ENCODE measurements at places on chromosomes 3 and 15.

DNA sequence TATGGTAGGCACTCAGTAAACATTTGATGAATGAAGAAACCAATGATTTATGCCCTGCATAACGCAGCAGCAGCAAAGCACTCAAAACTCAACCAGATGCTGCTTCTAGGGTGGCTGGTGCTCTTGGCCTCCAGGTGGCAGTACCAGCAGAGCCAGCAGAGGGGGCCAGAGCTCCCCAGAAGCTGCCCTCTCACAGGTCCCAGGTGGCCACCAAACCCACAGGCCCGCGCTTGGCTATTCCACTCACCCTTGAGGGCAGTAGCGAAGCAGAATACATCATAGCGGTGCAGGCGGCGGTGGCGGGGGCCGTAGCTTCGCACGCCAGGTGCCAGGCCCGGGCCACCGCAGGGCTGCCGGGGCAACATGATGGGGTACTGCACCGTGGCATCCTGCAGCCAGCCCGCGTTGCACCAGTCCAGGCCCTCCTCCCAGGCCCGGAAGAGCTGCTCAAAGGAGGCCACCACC, 16.6 kb downstream of the HAPLN3 start:
- peak; percentile 69 for DNase-seq
- no peaks in the 10 kb centered on the region for H3K4me1 ChIP-seq
- no peaks in the 10 kb centered on the region for H3K27me3 ChIP-seq
- no peaks in the 10 kb centered on the region for H3K36me3 ChIP-seq
- no peak overlapping the region for H3K27ac ChIP-seq
- no peak overlapping the region for H3K4me3 ChIP-seq

- no peak overlapping the region for H3K27ac ChIP-seq
- peaks cover 12% of the 10 kb centered on the region for H3K4me1 ChIP-seq
- H3K36me3 ChIP-seq: no peaks in the 10 kb centered on the region
- no peak for DNase-seq
- H3K4me3 ChIP-seq: no peak overlapping the region
These were observed 93.1 kb upstream of the RPL32 start for GRCh38 chr3:12934431-12934830.

DNA sequence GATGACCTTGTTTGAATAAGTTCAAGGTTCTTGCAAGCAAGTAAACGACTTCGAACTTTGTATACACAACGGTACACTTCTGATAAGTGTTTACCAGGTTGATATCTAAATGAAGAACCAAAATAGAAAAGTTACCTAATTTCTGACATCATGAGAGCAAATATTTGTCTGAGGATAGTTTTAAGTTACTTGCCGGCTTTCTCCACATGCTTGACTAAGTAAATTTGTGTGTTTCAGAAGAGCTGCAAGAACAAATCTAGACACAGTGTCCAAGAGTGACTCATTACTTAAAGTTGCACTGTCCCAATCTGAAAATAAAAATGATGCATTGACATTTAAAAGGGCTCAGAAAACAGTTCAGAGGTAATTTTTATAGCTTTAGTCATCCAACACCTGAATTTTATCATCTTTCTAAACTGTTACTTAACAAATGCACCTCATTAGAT, 115.1 kb downstream of the HERC1 start:
- no peaks in the 10 kb centered on the region for H3K27me3 ChIP-seq
- H3K4me3 ChIP-seq: no peak overlapping the region
- peaks cover 10% of the 10 kb centered on the region for H3K4me1 ChIP-seq
- DNase-seq: peak; percentile 15
- H3K36me3 ChIP-seq: no peaks in the 10 kb centered on the region

GRCh38 chr3:182258538-182259177, 534.6 kb upstream of the ATP11B start:
- H3K36me3 ChIP-seq: no peaks in the 10 kb centered on the region
- H3K4me1 ChIP-seq: no peaks in the 10 kb centered on the region
- H3K4me3 ChIP-seq: no peak overlapping the region
- DNase-seq: peak; percentile 54
- H3K27me3 ChIP-seq: peaks cover 12% of the 10 kb centered on the region
- H3K27ac ChIP-seq: no peak overlapping the region

DNA sequence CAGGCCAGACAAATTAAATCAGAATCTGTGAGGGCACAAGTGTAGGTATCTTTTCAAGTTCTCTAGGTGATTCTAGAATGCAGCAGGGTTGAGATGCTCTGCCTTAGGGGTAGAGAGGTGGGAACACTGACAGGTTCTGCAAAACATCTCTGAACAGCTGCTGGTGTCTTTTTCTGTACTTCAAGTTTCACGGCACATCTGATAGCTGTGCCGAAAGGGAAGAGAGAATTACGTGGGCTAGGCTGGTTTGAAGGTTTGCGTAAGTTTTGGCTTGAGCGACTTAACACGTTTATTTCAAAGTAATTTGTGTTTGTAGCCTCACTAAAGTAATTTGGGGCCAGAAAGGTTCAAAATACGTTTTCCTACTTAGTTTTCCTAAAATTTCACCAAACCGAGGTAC, 22.5 kb downstream of the PXK start:
- no peaks in the 10 kb centered on the region for H3K36me3 ChIP-seq
- H3K4me3 ChIP-seq: no peak overlapping the region
- H3K4me1 ChIP-seq: peaks cover 4% of the 10 kb centered on the region
- no peaks in the 10 kb centered on the region for H3K27me3 ChIP-seq

- no peaks in the 10 kb centered on the region for H3K36me3 ChIP-seq
- no peak overlapping the region for H3K4me3 ChIP-seq
- no peaks in the 10 kb centered on the region for H3K27me3 ChIP-seq
- H3K27ac ChIP-seq: no peak overlapping the region
These were observed 171.0 kb downstream of the CTNNB1 start for GRCh38 chr3:41370307-41370706.

DNA sequence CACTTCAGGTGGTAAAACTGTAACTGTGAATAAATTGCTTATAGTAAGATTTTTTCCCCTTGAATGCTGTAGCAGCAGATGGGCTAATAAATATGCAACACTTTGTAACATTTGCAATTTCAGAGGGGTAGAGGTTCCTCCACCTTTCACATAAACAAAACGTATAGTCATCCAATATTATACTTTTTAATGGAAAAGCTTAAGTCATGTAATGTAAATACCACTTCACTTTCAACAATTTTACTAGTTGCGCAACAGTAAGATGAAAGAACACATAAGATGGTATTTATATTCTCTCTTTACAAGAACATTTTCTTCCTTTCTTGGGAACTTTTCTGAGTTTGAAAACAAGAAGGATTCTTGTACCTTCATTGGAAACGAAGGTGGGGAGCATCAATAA, 56.6 kb upstream of the FAM3D start:
- H3K36me3 ChIP-seq: no peaks in the 10 kb centered on the region
- peak overlapping the region; percentile 88 for H3K27ac ChIP-seq
- peaks cover 28% of the 10 kb centered on the region for H3K4me1 ChIP-seq
- no peak overlapping the region for H3K4me3 ChIP-seq
- DNase-seq: peak; percentile 16

GRCh38 chr3:113241292-113242095, 30.1 kb downstream of the BOC start:
- peaks cover 26% of the 10 kb centered on the region for H3K4me1 ChIP-seq
- peak overlapping the region; percentile 44 for H3K27ac ChIP-seq
- no peaks in the 10 kb centered on the region for H3K36me3 ChIP-seq

GRCh38 chr15:63288778-63289378, 11.5 kb downstream of the APH1B start:
- H3K4me1 ChIP-seq: no peaks in the 10 kb centered on the region
- DNase-seq: peak; percentile 72
- no peaks in the 10 kb centered on the region for H3K27me3 ChIP-seq

DNA sequence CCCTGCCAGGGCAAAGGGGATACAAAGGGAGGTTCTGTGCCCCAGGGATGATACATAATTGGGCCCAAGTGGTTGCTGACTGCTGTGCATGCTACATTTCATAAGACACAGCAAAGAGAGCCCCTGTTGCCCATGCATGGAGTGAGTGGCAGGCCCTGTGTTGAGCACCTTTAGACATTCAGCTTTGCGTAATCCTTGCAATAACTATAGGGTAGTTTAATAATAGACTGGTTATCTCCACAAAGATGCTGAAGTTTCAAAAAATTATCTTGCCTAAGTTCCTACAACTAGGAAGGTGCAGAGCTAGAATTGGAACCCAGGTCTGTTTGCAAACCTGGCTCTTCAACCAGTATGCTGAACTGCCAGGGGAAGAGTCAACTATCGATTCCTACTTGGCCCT, 1.7 kb upstream of the OGG1 start:
- H3K36me3 ChIP-seq: no peaks in the 10 kb centered on the region
- H3K27me3 ChIP-seq: no peaks in the 10 kb centered on the region
- H3K27ac ChIP-seq: no peak overlapping the region

DNA sequence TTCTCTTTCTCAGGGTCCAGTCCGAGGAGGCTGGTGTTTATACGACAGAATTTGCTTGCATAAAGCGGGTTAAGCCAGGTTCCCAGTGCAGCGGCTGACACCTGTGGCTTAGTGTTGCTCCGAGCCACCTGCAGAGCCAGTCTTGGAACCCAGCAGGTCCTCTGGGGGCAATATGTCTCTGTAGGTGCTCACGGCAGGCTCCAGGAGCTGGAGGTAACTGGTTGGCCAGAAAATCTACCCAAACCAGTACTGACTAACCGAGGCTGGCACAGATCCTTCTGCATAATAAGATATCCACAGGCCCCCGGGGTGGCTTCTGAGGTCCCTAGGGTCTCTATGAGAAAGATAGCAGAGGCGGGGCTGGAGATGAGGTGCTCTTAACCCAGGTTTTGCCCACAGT, 3.2 kb downstream of the MGLL start:
- DNase-seq: no peak
- no peaks in the 10 kb centered on the region for H3K36me3 ChIP-seq
- peaks cover 55% of the 10 kb centered on the region for H3K4me1 ChIP-seq
- H3K27ac ChIP-seq: no peak overlapping the region

DNA sequence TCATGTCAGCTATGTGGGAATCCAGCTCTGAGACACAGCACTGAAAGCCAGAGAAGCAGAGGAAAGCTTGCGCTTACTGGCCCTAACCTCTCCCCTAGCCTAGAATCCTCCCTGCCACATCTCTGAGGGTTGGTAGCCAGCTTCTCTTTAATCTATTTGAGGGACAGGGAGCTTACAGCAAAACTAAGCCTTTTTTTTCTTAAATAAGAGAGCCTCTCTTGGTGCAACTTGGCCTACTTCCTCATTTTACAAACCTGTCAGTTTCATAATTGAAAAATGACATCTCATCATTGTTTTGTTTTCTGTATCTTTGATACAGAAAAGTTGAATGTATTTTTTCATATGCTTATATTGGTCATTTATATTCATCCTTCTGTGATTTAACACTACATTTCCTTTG, 193.9 kb downstream of the ZNF621 start:
- no peaks in the 10 kb centered on the region for H3K36me3 ChIP-seq
- no peaks in the 10 kb centered on the region for H3K27me3 ChIP-seq
- no peaks in the 10 kb centered on the region for H3K4me1 ChIP-seq
- no peak overlapping the region for H3K27ac ChIP-seq

DNA sequence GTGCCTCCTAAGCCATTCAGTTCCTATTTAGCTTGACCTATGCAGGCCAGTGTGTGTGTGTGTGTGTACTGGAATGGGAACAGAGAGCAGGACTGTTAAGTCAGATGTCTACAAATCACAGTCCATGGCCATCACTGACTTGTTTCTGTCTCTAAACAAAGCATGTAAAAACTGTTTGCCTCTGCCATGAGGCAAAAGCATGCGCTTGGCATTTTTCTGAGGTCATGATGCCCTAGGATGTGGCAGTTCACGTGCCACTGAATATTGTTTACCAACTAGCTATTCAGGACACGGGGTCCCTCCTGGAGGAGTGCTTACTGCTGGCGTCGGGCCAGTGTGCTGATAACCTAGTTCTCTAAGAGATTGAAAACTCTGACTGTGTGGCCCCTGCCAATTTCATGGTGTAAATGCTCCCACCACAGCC, 8.2 kb upstream of the ATP13A3 start:
- peak overlapping the region; percentile 73 for H3K27ac ChIP-seq
- peaks cover 32% of the 10 kb centered on the region for H3K4me1 ChIP-seq
- H3K27me3 ChIP-seq: no peaks in the 10 kb centered on the region
- no peak overlapping the region for H3K4me3 ChIP-seq
- DNase-seq: peak; percentile 57

- peak; percentile 70 for DNase-seq
- H3K4me1 ChIP-seq: peaks cover 18% of the 10 kb centered on the region
- H3K4me3 ChIP-seq: no peak overlapping the region
- H3K27me3 ChIP-seq: no peaks in the 10 kb centered on the region
- peak overlapping the region; percentile 51 for H3K27ac ChIP-seq
These were observed 146.1 kb downstream of the UACA start for GRCh38 chr15:70617076-70617910.

GRCh38 chr3:194537732-194538247, 51.0 kb upstream of the ATP13A3 start:
- no peak for DNase-seq
- H3K27ac ChIP-seq: peak overlapping the region; percentile 93
- peaks cover 20% of the 10 kb centered on the region for H3K4me1 ChIP-seq
- no peaks in the 10 kb centered on the region for H3K36me3 ChIP-seq
- no peaks in the 10 kb centered on the region for H3K27me3 ChIP-seq

GRCh38 chr15:89098281-89098680, 10.0 kb downstream of the ABHD2 start:
- H3K4me1 ChIP-seq: peaks cover 25% of the 10 kb centered on the region
- no peak for DNase-seq
- no peaks in the 10 kb centered on the region for H3K27me3 ChIP-seq
- peak overlapping the region; percentile 26 for H3K27ac ChIP-seq
- no peak overlapping the region for H3K4me3 ChIP-seq
- no peaks in the 10 kb centered on the region for H3K36me3 ChIP-seq

- H3K36me3 ChIP-seq: no peaks in the 10 kb centered on the region
- H3K27me3 ChIP-seq: peaks cover 25% of the 10 kb centered on the region
- DNase-seq: no peak
- H3K4me3 ChIP-seq: no peak overlapping the region
- no peak overlapping the region for H3K27ac ChIP-seq
- H3K4me1 ChIP-seq: peaks cover 22% of the 10 kb centered on the region
These were observed 2.4 kb upstream of the RASSF1 start for GRCh38 chr3:50342813-50343633.

DNA sequence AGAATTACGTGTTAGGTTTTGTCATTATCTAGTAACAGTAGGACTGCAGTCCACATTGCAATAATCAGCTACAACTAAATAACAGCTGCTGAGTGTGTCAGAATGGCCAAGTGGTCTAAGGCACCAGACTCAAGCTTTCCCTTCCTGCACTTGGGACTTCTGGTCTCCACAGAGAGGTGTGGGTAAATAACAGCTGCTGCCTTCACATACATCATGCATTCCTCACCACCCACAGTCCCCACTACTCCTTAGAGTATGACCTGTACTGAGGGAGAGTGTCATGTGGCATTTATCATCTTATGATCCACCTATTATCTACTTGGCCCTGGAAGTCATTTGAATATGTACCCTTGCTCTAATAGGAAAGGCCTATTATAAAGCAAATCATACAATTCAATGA, 22.2 kb upstream of the ZMAT3 start:
- no peak for DNase-seq
- no peak overlapping the region for H3K27ac ChIP-seq
- no peaks in the 10 kb centered on the region for H3K27me3 ChIP-seq
- no peaks in the 10 kb centered on the region for H3K4me1 ChIP-seq
- no peaks in the 10 kb centered on the region for H3K36me3 ChIP-seq

DNA sequence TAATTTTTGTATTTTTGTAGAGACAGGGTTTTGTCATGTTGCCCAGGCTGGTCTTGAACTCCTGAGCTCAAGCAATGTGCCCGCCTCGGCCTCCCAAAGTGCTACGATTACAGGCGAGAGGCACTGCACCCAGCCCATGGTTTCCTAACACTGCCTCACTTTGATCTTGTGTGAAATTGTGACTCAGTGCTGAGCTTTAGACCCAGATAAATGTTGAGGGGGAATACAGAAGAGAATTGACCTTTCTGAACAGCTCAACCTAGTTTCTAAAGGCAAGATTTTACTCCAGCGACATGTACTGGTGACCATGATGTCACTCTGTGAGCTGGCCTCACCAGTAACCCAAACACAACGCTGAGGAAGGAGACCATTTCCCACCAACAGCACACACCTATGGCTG, 73.5 kb downstream of the ATP1B3 start:
- H3K36me3 ChIP-seq: no peaks in the 10 kb centered on the region

All from hepatocyte (in vitro differentiated cells).